Glomerular endothelial cell (primary cell): ENCODE measurements at places on chromosomes 13 and 19. TPM values are rescaled to one million over a fixed set of nuclear protein-coding genes. Genes with fewer than 3 reads are reported as not detected.

ZNF578 gene
- 3.5 and 4.3 TPM in 2 replicates for total RNA-seq

LILRB4 gene
- not detected in 2 replicates for total RNA-seq

DKKL1 gene
- 0.19 and 1.6 TPM in 2 replicates for total RNA-seq

CRLF1 gene
- total RNA-seq: 1.8 TPM in 1 of 2 replicates, not detected in the other

CACNG7 gene
- total RNA-seq: 1.9 and 2.2 TPM in 2 replicates
